Activated CD4-positive, alpha-beta T cell treated with anti-CD3 and anti-CD28 coated beads, Interleukin-2, amount 10 ng/mL, durations not matched to agents 7 days and 5 days (primary cell): ENCODE measurements at places on chromosomes 3 and 15. TPM values are rescaled to one million over a fixed set of nuclear protein-coding genes. Genes with fewer than 3 reads are reported as not detected.

CX3CR1 gene
- total RNA-seq = 0.60 TPM

TUSC7 gene
- not detected for total RNA-seq

STRIT1 gene
- total RNA-seq = not detected

LRRC34 gene
- total RNA-seq = 4.7 TPM

RETNLB gene
- total RNA-seq = not detected
